Progenitor cell of endocrine pancreas (in vitro differentiated cells): ENCODE measurements at places on chromosomes 2 and 18.

GRCh38 chr2:105868060-105868459 is 123.3 kb downstream of the NCK2 start:
- no peak for DNase-seq

GRCh38 chr2:170486730-170487129 is 228.4 kb upstream of the SP5 start:
- DNase-seq = no peak

- DNase-seq = peak; percentile 8
Measured at GRCh38 chr2:70935468-70936164, at the start of gene ATP6V1B1. ATP6V1B1 (plus strand) TSS chr2:70935900; CDS start chr2:70935955, 55 bp downstream.

DNA sequence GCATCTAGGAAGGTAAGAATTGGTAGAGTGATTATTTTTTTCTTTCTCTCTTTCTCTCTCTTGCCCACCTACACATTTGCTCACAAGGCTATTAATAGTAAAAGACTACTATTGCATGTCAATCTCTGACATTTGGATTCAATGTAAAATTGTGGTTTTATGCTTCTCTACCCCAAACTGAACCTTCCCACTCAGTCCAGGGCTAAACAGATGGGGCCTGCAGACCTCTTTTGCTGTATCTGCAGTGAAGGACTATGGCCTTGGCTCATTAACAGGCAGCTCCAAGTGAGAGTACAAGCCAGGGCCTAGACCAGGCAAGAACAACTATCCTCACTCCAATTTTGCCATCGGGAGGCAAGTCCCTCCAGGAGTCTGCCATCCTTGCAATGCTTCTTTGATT is 68.3 kb upstream of the ARL4C start:
- no peak for DNase-seq

- no peak for DNase-seq
Measured at GRCh38 chr18:10743766-10744165, 217.9 kb downstream of the NAPG start.

DNA sequence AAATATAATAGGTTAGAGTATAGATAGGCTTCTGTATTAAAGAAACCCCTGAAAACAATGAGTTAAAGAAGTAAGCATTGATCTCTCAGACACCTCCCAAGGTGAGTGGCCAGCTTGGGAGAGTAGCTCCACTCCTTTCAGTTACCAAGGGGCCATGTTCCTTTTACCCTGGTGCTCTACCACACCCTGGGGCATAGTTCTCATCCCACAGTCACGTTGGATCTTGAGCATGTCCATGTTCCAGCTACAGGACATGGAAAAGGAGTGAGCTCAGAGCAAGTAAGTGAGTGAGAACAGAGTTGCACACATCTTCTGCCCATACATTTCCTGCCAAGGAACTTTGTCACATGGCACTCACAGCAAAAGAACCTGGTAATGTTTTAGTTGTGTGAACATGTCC is 325.9 kb upstream of the SLC39A10 start:
- DNase-seq = no peak

GRCh38 chr18:33231474-33232317 is 208.8 kb downstream of the CCDC178 start:
- DNase-seq = peak; percentile 70

DNA sequence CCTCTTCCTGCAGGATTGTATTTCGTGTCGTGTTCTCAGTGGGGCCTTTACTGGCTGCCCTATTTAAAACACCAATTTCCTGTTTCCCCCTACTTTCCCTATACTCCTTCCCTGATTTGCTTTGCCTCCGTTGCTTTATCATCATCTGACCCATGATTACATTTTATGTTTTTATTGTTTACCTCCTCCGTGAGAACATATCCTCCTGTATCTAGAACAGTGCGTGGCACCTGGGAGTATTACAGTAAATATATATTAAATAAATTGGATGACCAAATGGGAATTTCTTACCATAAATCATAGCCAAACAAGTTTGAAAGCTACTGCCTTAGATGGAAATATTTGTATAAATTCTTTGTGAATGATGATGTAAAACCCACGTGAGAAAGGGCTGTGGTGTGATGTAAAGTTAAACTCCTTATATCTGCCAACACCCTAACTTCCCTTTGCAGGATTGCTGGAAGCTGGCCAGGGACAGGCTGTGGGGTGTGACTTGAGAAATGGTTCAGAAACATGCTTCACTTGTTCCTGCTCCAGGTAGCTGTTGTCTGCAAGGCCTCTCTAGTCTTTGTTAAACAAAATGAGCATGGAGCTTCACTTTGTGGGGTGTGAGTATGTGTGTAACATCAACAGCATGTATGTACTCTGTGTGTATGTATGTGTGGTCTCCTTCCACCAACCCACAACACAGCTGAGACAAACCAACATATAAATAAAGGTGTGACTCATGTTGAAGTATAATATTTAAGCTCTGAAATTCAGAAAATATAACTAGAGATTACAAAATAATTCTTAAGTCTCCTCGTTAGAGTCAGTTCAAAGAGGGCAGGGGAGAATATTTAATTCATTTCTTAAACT is 40.3 kb downstream of the LHCGR start:
- DNase-seq = no peak

- no peak for DNase-seq
Measured at GRCh38 chr2:231924889-231925275, 1.3 kb downstream of the NPPC start.

DNA sequence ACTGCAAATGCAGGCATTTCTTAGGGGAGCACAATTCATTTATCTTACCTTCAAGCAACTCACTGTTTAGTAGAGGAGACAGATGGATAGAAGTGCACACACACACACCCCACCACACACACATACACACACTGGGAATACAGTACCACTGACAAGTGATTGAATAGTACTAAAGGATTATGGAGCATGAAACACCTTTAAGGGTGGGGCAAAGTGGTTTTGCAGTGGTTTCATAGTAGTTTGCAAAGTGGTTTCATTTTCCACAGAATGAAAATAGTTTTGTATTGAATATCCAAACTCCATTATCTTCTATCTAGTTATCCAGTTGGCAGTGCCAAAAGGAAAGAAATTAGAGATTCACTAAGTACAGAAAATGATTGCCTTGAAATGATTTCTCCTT is 18.9 kb downstream of the KIF5C start:
- no peak for DNase-seq

DNA sequence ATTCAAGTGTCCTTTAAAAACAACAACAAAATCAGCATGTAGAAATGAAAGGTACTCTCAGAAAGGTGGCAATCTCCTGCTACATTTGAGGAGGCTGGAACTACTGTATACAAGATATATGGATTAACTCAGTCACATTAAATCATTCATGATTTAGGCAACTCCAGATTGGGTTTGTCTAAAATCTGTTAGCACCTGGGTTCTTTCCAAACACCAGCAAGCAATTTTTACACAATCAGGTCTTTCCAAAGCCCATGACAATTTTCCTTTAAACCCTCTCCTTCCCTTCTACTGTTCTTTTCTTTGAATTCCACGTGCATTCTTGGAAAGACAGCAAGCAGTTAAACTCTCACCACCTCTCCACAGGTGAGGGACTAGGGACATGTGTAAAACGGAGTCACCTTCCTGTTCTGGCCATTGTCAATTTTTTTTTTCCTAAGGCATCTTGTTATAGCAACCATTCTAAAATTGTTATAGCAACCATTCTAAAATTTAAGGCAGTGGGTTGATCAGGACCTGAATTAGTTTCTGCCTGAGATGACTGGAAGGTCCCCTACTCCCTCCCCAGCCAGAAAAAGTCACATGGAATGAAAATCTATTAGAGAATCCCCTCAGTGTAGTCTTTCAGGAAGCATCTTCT is 113.9 kb downstream of the ANKRD44 start:
- DNase-seq = no peak

GRCh38 chr2:237345891-237346640 is 67.9 kb downstream of the COL6A3 start:
- DNase-seq = no peak

GRCh38 chr2:29562319-29562718 is 359.1 kb downstream of the ALK start:
- DNase-seq = no peak

GRCh38 chr2:68365087-68365486 is at the start of gene PLEK:
PLEK (plus strand) TSS chr2:68365282; CDS start chr2:68365352, 70 bp downstream.
- DNase-seq = no peak

DNA sequence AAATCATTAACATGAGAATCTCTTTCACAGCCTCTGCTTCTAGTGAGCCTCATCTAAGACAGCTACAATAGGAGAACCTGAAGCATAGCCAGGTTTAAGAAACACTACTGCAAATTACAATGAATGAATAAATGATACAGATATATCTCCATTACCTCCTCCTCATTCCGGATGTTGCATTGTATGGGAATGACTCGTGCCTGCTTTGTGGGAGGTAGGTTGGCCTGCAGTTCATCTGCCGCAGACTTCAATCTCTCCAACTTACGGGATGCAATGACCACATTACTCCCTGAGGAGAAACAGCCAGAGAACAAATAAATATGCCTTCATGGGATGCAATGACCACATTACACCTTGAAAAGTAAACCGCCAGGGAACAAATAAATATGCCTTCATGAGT is 15.4 kb downstream of the PECR start:
- DNase-seq = no peak

GRCh38 chr2:27622921-27623384 is 5.9 kb downstream of the CCDC121 start:
- DNase-seq = no peak

GRCh38 chr2:177149155-177149503 is 63.5 kb upstream of the HNRNPA3 start:
- DNase-seq = no peak

GRCh38 chr2:132577686-132578085 is 92.3 kb downstream of the LYPD1 start:
- no peak for DNase-seq

DNA sequence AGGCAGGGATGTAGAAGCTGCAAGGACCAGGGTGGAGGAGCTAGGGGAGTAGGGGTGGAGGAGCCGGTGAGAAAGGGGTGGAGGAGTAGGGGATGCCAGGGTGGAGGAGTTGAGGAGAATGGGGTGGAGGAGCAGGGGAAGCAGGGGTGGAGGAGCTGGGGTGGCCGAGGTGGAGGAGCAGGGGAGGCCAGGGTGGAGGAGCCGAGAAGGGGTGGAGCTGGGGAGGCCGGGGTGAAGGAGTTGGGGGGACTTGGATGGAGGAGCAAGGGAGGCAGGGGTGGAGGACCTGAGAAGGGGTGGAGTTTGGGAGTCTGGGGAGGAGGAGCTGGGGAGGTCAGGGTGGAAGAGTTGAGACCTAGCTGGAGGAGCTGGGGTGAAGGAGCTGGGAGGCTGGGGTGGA is 13.3 kb downstream of the SOX11 start:
- no peak for DNase-seq

DNA sequence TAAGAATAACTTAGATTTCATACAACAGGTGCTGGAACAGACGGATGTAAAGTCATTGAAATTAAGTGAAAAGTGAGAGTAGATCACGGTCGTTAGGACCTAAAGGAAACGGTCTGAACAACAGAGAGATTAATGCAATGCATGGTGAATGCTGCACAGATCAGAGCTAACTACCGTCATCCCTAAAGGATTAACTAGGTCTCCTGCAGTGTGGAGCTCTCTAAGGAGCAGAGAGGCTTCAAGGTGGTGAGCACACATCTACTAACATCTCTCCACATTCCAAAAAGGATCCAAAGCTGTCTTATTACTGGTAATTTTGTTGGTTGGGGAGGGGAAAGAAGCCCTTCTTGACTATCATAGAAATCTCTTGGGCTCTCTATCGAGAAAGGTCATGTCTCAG is 75.3 kb downstream of the CABYR start:
- no peak for DNase-seq

GRCh38 chr2:241019441-241020139 is 21.2 kb downstream of the SNED1 start:
- no peak for DNase-seq

- DNase-seq = no peak
Measured at GRCh38 chr2:206831442-206831995, 66.1 kb downstream of the FASTKD2 start.

DNA sequence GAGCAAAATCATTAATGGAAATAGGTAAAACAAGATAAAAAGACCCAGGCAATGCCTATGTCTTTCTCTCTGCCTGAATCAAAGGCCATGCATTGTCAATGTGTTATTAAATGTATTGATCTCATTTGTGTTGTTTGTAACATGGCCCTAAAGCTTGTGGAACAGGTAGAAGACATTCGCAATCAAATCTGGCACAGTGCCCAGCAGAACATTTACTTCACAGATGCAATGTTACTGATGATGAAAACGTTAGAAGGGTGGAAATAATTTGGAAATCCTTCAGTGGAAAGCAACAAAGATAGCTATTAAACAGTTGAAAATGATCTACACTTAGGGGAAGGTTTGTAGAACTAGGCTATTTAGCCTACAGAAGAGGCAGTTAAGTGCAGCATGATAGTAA is 368.2 kb downstream of the EPHA4 start:
- DNase-seq = no peak

DNA sequence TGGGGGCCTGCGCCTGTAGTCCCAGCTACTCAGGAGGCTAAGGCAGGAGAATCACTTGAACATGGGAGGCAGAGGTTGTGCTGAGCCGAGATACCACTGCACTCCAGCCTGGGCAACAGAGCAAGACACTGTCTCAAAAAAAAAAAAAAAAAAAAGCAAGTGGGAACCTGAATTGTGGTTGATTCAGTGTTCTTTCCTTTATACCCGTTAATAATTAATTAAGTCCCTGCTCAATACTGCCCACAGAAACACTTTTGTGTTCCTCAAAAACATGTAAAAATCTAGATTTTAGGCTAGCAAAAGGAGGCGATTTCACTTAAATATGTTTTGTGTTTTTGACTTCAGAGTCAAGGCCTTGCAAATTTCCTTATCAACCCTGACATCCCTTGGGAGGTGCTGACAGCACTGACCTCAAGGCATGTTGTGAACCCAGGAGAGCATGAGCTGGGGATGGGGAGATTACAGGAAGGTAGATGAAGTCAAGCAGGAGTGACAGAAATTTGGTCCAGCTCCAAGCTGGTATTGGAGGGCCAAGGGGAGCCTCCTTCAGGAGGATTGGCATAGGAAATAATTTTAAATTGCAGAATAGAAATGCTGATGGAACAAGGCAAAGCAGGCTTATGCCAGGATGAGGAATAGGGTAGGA is 89.0 kb upstream of the PNPT1 start:
- no peak for DNase-seq

DNA sequence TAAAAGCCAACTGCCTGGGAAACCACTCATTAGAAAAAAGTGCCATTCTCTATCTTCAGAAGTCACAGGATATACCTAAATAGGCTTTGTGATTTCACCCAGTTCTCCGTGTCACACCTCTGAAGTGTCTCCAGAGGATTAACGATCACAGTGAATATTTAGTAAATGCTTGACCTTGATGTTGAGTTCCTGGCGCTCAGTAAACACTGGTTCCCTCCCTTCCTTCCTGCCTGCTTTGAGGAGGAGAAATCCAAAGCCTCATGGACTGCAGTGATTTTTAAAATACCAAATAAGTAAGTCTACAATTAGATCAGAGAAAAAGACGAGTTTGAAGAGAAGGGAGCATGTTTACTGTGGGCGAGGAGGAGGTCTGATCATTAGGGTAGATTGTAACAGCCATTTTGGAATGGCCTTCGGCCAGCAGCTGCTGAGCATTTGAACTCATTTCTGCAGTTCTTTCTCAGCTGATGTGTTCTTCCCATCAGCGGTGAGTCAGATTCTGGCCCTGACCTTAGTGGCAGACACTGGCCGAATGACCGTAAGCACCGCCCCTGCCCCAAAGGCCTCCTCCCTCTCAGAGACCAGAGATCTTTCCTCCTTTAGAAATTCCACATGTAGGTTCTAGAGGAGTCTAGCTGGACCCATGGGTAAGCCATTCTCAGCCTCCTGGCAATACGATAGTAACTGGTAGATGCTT is 62.1 kb upstream of the SLC16A14 start:
- DNase-seq = no peak

- DNase-seq = no peak
Measured at GRCh38 chr2:9303528-9304225, 97.1 kb downstream of the ASAP2 start.
